ENCODE measurements at places on chromosomes 13 and 19.

DNA sequence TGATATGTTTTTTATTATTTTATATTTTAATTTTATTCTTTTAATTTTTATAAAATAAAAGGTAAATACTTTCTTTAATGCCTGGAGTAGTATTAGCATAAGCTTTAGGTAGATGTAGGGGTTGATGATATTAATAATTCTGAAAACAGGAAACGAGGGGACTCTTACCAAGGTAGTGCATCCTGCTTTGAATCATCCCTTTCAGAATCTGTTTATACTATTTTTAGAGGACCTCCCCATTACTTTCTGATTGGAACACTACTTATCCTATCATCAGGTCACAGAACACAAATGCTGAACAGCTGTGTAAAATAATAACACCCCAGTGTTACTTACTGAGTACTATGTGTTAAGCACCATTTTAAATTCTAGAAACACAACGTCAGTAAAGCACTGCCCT is 27.3 kb downstream of the COG6 start:
- no peak for DNase-seq

GRCh38 chr19:45423589-45424190 is at the start of gene ERCC1:
ERCC1 (minus strand) TSS chr19:45423917; CDS start chr19:45423374, 543 bp downstream.
- DNase-seq: no peak

GRCh38 chr19:13461536-13461935 is 44.7 kb downstream of the CACNA1A start:
- no peak for DNase-seq

DNA sequence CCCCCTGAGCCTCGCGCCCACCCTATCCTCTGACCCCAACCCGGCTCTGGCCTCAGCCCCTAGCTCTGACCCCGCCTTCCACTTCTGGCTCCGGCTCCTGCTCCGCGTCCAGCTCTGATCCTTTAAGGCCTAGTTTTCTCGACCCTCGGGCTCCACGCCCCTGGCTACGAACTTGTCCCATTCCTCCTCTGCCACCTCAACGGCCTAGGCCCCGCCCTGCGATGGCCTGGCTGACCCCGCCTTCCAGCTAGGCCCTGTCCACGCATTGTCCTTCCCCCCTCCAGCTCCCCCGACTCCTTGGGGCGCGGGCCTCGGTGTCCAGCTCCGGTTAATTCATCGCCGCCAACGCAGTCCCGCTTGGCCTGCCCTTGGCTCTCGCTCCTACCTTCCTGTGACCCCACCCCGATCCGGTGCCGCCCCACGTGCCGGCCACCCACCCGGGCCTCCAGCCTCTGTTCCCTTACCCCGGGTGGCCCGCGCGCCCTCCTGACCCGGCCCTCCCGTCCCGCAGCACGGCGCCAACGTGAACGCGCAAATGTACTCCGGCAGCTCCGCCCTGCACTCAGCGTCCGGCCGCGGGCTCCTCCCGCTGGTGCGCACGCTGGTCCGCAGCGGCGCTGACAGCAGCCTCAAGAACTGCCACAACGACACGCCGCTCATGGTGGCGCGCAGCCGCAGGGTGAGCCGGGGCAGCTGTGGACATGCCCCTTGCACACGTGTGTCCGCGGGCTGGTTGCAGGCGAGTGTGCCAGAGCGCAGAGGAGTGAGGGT is 9.4 kb downstream of the BCL3 start:
- DNase-seq: no peak

- no peak for DNase-seq
Observed at GRCh38 chr19:51159656-51160055, 17.6 kb downstream of the SIGLEC7 start.

- DNase-seq: no peak
Observed at GRCh38 chr19:4326837-4327251, 11.8 kb downstream of the STAP2 start.

DNA sequence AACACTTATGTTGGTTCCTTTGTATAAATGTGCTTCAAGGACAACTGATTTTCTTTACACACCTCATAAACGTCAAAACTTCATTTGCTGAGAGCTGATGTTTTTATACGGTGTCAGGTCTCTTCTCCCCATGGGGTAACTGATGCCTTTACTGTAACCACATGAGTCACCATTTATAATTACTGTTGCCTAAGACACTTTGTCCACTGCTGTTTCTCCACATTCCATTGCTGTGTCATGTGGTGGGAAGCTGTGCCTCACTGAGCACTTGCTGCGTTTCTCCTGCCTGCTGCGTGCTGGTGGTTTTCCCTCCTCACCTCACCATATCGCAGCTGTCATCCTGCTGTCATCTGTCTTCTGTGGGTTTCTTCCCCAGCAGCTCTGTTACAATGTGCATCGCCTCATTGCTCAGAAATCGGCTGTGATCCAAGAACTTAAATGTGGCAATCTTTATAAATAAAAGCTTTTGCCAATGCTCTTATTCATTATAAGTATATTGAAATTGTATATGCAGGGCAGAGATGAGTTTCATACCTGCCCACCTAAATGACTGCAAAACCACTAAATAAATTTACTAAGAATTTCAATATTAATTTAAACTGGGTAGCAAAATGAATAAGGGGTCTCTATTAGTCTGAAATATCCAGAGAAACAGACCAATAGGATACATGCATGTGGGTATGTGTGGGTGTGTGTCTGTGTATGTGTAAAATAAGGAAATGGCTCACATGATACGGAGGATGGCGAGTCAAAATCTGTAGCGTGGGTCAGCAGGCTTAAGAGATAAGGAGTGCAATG is 547.0 kb upstream of the SLITRK5 start:
- DNase-seq: no peak

DNA sequence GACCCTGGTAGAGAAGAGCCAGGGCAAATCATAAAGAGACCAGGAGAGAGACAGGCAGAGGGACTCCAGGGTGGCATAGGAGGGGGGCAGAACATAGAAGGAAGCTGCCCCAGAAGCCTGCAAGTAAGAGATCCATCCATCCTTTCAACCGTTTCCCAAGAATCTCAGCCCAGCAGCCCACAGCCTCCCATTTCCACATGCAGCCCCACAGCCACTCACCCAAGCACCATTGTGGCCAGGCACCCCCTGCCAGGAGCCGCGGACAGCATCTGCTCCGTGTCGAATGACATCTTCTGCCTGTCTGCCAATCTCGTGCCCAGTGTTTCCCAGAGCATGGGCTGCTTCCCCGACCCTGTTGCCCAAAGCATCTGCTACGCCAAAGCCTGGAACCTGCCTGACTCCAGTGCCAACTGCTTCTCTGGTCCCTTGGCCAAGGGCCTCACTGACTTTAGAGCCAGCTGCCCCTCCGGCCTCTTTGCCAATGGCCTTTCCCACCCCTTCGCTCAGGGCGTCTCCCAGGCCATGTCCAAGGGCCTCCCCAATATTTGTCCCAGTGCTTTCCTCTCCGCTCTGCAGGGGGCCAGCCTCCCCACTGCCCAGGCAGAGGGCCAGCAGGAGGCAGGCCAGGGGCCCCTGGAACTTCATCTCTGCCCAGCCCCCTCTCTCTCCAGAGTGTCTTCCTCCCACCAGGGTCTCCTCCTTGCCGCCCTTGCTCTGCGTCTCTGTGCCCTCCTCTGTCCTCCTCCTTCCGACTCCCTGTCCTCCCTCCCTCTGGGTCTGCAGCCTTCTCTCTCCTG is 420 bp downstream of the DMKN start:
- DNase-seq: no peak

GRCh38 chr13:30926781-30927180 is 5.7 kb upstream of the TEX26 start:
- no peak for DNase-seq

DNA sequence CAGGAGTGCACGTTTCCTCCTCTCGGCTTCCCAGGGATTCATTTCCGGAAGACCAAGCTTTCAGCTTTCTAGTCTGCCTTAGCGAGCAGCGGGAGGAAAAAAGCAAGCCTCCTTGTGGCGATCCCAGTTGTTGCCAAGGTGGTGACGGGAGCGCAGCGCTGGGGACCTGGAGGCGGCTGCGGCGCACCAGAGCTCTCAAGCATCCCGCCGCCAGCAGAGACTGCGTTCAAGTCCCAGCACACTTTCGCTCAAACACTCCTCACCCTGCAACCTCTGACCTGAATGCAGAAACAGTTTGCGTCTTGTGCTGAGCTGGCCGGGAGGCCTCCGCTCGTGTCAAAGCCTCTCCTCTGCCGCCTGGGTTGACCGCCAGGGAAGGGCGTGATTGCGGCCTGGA is 4.9 kb downstream of the GSX1 start:
- no peak for DNase-seq

GRCh38 chr13:24606486-24607170 is 73.6 kb upstream of the ATP12A start:
- DNase-seq: no peak

GRCh38 chr13:22112956-22113745 is 442.3 kb downstream of the FGF9 start:
- no peak for DNase-seq

GRCh38 chr19:52592301-52592700 is 22.2 kb downstream of the ZNF701 start:
- no peak for DNase-seq

- no peak for DNase-seq
Observed at GRCh38 chr19:47626238-47626637, 17.3 kb downstream of the BICRA start.

- no peak for DNase-seq
Observed at GRCh38 chr19:17107546-17108452, 32.2 kb downstream of the MYO9B start.

DNA sequence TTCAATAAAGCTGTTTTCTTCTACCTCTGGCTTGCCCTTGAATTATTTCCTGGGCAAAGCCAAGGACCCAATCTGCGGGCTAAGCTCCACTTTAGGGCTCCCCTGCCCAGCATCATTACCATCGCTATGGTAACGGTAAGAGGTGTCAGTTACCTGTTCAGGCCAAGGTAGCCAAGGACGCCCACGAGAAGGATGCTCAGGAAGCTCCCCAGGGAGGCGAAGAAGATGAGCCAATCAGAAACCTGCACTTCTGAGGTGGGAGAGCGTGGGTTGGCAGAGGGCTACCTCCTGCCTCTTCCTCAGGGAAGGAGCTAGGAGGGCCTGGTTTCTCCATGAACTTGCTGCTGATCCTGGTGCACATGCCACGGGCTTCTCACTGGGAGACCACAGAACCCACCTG is 24.7 kb downstream of the IL12RB1 start:
- DNase-seq: no peak

GRCh38 chr19:52786078-52786463 is 520 bp downstream of the ZNF600 start:
- no peak for DNase-seq

DNA sequence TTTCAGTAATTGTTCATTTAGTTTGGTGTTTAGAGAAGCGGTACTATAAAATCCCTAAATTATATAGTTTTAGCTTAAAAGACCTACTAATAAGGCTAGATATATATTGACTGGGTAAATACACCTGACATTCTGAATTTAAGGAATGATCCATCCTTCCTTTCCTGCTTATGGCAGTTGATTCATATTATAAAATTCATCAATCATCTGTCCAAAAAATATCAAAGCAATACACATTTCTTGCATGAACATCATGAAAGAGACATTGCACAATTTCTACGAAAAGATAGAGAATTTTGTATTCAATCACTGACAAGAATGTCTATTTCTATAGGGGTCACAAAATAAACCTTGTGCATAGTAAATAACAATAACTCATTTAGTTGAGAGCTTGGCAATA is 514.9 kb downstream of the SLITRK6 start:
- no peak for DNase-seq

DNA sequence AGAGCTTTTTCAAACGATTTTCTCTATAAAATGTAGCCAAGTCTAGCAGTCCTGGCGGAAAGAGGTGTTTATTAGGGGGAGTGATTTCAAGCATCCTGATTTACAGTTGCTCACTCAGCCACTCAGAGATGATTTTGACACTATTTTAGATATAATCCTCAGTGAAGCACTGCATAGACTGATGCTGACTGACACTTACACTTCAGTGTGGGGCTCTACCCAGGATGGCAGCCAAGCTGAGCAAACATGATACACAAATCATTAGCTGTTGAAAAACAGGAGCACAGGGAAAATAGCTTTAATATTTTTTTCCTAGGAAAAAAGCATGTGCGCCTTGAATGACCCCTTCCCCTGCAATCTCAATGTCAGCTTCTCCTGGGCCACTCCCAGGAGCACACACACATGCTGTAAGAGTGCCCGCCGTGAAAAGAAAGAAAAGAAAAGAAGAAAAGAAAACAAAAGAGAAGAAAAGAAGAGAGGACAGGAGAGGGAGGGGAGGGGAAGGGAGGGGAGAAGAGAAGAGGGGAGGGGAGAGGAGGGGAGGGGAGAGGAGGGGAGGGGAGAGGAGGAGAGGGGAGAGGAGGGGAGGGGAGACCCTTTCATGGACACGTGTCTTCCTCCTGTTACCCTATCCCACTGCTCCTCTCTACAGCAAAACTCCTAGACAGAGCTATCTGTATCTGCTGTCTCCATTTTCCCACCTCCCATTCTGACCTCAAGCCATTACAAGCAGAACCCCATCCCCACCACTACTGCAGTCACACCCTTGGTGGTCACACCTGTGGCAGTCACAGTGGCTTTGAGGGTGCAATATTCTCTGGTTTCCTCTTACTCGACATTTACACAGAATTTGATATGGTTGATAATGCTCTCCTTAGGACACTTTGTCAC is 36.4 kb downstream of the RCBTB2 start:
- no peak for DNase-seq

- DNase-seq: no peak
Observed at GRCh38 chr13:32938907-32939306, 77.3 kb upstream of the KL start.

DNA sequence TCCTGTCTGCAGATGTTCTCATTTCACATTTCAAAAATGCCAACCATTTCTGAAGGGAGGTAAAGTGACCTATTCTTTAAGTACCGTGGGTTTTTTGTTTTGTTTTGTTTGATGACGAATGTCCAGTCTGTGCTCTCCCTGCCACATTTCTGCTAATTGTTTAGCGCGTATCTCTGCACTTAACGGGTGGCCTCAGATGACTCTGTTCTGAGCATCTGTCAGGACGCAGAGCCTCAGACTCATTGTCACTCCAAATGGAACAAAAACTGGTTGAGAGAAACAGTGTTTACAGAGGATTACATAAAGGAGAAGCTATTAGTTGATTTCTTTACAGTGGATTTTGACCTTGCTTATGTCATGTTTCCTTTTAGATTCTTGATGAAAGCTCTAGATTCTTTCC is 23.7 kb downstream of the TPP2 start:
- no peak for DNase-seq

DNA sequence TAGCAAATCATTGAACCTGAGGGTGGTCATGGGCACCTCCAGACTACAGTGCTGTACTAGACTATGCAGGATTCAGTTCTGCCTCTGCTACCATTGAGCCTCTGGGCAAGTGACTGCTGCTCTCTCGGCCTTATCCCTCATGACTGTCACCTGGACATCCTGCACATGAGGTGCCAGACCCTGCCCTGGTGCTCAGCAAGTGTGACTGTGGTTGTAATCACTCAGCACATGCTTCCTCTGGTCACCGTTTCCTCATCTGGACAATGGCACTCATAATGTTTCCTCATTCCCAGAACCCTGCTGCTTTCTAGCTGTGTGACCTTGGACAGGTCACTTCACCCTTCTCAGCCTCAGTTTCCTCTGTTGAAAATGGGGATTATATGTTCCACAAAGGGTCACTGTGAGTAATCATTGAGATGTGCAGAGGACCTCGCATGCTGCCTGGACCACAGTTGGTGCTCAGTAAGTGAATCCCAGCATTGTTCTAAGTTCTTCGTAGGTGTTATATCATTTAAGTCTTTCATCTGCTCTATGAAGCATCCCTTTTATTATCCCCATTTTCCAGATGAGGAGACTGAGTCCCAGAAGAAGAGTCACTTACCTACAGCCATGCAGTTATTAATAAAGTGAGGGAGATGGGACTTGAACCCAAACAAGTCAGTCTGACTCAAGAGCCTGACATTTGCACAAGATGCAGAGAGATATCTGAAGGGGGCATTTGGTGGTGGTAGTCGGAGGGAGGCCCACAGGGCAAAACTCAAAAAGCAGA is 3.2 kb downstream of the SYT3 start:
- no peak for DNase-seq

GRCh38 chr19:4814625-4815425 is 16.7 kb downstream of the TICAM1 start:
- DNase-seq: no peak

All from activated naive CD4-positive, alpha-beta T cell (primary cell).